Stimulated activated CD8-positive, alpha-beta memory T cell treated with anti-CD3 and anti-CD28 coated beads, Interleukin-7, amount 100 ng/mL, for 4 hours (primary cell): ENCODE measurements at places on chromosomes 5 and 9.

- DNase-seq, result no peak
Observed at GRCh38 chr9:34267660-34268059, 61.4 kb downstream of the KIF24 start.

DNA sequence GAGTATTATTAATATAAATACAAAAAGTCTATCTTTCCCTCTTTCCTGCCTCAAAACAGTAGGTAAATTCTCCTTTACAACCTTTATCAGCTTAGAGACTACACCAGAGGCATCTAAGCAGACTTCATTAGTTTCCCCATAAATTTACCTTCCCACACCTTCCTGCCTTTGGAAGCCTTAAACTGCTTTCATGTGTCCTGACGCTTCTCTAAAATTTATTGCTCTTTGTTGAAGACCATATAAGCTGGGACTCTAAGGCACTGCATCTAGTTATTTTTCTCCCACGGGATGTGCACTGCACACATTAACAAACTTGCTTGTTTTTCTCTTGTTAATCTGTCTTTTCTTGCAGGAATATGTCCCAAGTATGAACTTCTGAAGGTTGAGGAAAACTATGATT, 51.8 kb downstream of the DEPDC1B start:
- DNase-seq, result no peak

- no peak for DNase-seq
Observed at GRCh38 chr5:147578228-147579024, 68.6 kb upstream of the DPYSL3 start.

DNA sequence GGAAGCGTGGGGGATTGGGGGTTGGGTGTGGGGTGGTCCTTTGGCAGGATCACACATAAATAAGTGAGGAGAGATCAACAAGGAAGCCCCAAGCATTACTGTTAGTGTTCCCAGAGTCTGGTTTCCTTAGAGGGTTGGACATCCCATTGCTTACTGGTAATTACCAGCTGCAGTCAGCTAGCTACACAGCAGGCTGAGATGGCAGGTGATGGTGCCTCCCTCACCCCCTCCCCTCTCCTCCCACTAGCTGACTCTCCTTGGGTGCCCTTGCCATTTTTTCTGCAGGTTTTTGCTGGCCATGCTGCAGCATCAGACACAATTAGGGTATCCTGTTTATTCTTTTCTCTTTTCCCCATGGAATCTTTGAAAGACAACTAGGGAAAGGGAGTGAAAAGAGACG, 107.5 kb upstream of the TLR4 start:
- no peak for DNase-seq

DNA sequence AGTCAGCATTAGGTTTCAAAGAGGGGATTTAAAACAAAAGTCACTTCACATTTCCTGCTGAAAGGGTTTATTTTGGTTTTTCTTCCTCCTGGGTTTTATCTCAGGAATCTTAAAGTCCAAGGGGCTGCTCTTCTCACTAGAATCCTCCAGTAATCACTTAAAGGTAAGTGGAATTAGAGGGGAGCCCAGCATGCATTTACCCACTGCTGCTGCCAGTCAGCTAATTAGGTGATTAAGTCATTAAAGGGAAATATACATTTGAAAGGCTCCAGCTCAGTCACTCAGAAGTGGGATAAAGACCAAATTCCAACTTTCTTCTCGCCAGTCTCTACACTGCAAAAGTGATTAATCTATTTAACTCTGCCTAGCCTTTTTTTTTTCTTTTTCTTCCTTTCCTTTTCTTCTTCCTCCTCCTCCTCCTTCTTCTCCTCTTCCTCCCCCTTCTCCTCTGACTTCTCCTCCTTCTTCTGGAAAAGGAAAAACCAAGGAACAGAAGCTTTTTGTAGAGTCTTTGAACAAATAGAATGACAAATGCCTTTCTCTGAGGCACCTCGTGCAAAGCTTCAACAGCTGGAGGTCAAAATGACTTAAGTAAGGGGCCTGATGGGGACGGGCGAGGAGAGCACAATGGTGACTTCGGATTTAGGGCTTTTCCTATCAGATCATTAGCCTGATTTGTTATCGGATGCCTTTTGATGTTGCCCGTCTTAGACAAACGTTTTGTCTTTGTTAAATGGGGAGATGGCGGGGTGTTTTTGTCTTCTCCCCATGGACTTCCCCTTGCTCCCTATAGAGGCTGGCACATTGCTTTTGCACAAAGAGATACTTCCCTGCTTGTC, 617.6 kb downstream of the IRX1 start:
- DNase-seq, result no peak

- no peak for DNase-seq
Observed at GRCh38 chr5:158599157-158599556, 500.6 kb downstream of the EBF1 start.

- DNase-seq, result no peak
Observed at GRCh38 chr5:128432913-128433440, 105.1 kb downstream of the FBN2 start.

DNA sequence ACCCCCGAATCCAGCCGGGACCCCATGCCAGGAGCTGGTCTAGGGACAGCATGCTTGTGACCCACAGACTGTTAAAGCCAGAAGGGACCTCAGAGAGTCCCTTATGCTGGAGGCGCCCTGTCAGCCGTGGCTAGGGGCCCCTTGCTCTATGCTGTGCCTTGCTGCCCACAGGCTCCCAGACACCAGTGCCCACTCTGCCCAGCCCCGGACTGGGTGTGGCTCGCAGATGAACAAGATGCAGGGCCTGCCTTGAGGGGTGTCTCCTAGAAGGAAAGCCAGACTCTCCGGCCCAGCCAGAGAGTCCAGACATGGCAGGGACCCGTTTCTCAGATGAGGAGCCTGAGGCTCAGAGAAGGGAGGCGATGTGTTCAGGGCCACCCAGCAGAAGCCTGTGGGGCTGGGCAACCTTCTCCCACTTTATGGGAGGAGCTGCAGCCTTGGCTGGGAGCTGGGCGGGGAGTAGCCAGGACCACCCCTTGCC, 85.7 kb downstream of the LMX1B start:
- DNase-seq, result no peak

DNA sequence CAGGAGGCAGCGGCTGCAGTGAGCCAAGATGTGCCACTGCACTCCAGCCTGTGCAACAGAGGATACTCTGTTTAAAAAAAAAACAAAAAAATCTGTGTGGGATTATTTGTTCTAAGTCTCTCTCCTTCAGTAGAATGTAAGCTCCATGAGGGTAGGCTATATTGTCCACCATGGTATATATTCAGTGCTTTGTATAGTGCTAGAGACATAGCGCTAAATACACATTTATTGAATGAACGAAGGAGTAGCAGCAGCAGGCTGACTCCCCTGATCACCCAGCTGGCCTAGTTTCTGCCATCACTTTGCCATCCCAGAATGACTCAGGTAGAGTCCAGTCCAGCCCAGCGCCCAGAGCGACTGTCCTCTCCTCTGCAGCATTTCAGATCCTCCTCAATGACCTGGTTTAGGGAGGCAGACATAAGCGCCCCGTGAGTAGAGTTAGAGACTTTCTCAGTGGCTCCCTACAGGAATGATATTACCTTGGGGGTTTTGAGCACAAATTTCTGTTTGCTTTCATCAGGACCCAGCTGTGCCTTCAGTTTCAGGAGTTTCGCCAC, 716 bp downstream of the HARS1 start:
- no peak for DNase-seq

GRCh38 chr9:115333277-115334070, 215.5 kb upstream of the TNC start:
- no peak for DNase-seq

GRCh38 chr9:13140843-13141592, 138.5 kb downstream of the MPDZ start:
- DNase-seq, result no peak

GRCh38 chr9:128420060-128420650, 502 bp upstream of the CERCAM start:
- DNase-seq, result peak; percentile 26

GRCh38 chr5:173158366-173158765, 14.0 kb downstream of the BNIP1 start:
- DNase-seq, result no peak

- DNase-seq, result peak; percentile 66
Observed at GRCh38 chr9:72526901-72527800, 5.7 kb downstream of the TMC1 start.

DNA sequence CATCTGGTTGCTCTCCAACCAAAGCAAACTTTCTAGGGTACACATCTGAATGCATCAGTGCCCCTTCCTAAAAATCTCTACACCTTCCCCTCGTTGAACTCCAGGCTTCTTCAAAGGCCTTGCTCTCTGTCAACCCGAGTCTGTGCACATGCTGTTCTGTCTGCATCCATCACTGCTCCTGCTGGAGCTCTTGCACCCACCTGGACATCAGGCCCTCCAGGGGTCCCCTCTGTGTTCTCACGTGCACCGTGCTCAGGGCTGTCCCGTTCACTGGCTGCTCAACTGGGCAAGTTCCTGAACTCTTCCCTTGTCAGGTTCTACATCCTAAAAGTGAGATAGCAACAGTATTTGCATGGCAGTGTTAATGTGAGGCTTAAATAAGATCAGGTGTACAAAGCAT, 62.7 kb upstream of the ANGPTL2 start:
- no peak for DNase-seq

GRCh38 chr5:72837524-72838096, 21.1 kb downstream of the TNPO1 start:
- no peak for DNase-seq

- DNase-seq, result no peak
Observed at GRCh38 chr5:122173474-122174415, 44.4 kb downstream of the ZNF474 start.

DNA sequence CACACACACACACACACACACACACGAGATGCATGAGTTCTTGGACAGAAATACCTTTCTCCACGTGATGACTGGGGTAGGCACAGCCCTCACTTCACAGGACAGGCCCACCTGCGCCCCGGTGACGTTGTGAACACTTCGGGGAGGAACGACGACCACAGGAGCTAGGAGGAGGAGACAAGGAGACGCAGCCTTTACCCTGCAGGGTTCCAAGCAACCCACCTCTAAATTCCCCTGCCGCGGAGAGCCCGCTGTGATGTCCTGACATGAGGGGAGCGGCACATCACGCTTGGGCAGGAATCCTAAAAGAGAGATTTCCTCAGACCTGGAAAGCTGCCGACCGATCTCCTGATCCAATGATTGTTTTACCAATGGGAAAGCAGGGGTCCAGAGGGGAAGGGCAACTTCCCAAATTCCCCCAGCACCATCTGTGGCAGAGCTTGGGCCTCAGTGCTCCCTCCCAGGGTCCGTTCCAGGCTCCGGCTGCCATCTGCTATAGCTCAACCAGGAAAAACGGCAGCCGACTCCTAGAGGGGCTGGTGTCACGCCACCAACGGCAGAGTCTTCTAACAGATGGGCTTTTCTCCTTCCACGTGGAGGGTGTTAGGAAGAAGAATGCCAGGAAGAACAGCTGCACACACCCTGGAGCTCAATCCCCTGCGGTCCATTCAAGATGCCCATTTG, 10.1 kb downstream of the IGFBPL1 start:
- no peak for DNase-seq

DNA sequence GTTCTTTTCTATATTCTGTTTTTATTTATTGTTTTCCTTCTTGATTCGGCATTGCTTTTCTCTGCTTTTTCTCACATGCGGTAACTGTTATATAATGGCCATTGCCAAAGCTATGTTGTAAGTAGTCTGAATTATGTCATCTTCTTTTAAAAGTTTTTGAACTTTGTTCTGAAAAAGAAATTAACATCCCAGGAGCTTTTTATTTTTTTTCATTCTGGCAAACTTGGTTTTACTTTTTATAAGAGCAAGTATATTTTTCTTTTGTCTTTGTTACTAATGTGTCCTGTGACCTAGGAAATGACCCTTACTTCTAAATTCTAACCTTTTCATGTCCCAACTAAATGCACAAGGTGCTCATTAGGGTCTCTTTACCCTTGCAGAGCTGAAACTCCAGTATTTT, 26.7 kb upstream of the IZUMO3 start:
- no peak for DNase-seq

- no peak for DNase-seq
Observed at GRCh38 chr9:86774116-86774515, 173.2 kb downstream of the GAS1 start.

DNA sequence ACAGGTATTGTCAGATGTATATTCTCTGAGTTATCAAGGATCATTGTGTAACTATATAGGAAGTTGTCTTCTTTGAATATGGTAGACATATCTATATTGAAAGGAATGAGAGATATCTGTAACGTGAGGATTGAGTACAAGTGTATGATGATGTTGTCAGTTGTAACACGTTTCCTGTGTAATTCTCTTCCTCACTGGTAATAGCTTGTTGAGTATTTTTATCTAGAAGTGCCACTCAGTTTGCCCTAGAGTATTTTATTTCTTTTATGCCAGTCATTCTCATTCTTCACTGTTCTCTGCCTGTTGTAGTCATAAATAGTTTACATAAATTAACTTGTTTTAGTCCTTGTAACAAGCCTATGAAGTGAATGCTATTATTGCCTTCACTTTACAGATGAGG, 172.1 kb downstream of the BAAT start:
- DNase-seq, result no peak

GRCh38 chr5:122030251-122030650, 47.8 kb downstream of the LOX start:
- no peak for DNase-seq

DNA sequence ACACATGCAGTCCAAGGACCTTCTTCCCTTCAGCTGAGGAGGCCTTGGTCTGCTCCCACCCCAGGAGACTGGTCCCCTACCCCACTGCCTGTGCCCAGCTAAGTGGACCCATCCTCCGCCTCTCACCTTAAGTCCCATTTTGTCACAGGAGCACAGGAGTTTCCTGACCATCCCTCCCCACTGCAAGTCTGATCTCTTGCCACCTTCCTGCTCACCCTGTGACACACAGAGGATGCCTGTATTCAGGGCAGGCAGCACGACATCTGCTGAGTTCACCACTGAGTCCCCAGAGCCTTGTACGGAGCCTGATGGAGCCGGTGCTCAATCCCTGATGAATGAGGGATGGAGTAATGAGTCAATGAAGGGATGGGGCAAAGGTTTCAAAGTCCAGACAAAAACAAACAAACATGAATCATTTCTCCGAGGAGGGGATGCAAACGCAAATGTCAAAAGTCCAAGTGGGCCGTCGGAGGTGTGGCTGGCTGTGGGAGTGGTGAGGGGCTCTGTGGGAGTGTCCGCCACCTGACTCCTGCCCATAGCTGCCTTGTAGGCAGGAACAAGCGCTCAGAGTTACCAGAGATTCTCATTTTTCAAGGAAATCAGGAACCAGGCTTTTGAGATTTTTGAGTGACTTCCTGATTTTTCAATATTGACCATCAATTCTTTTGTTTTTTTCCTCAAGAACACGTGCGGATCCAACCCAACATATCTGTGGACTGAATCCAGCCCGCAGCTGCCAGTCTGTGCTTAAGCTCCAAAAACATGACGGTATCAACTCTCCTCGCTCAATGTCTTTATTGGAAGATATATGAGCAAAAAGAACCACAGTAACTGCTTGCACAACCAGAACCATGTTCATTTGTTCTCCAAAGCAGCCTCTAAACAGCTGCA, 4.4 kb downstream of the RAPGEF1 start:
- DNase-seq, result no peak
